ENCODE measurements at places on chromosomes 5 and 9.

- DNase-seq, result no peak
Measured at GRCh38 chr5:139088024-139088423, 110.1 kb downstream of the SIL1 start.

GRCh38 chr5:57103317-57103907, 70.4 kb upstream of the GPBP1 start:
- no peak for DNase-seq

- DNase-seq, result no peak
Measured at GRCh38 chr9:133401588-133401987, 16.2 kb downstream of the REXO4 start.

- no peak for DNase-seq
Measured at GRCh38 chr9:26426551-26427131, 466.0 kb downstream of the CAAP1 start.

- no peak for DNase-seq
Measured at GRCh38 chr5:42943931-42944631, 96.0 kb downstream of the ANXA2R start.

DNA sequence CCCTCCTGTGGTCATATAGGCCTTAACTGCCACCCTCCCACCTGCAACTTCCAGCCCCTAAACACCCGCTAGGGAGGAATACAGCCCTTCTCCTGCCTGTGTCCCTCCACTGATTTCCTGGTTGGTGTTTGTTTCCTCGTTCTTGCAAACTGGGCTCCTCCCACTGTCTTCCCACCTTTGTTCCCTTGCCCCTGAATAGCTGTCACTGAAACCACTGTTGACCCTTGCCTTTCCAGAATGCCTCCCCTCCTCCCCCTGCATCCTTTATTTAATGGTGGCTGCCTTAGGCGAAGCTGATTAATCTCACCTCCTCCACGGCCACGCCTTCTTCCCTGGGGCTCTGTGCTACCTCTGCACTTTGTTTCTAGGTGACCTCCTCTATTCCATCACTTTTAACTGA, 626.7 kb downstream of the BNC2 start:
- no peak for DNase-seq

GRCh38 chr5:108615216-108615615, 132.5 kb upstream of the FER start:
- DNase-seq, result no peak

DNA sequence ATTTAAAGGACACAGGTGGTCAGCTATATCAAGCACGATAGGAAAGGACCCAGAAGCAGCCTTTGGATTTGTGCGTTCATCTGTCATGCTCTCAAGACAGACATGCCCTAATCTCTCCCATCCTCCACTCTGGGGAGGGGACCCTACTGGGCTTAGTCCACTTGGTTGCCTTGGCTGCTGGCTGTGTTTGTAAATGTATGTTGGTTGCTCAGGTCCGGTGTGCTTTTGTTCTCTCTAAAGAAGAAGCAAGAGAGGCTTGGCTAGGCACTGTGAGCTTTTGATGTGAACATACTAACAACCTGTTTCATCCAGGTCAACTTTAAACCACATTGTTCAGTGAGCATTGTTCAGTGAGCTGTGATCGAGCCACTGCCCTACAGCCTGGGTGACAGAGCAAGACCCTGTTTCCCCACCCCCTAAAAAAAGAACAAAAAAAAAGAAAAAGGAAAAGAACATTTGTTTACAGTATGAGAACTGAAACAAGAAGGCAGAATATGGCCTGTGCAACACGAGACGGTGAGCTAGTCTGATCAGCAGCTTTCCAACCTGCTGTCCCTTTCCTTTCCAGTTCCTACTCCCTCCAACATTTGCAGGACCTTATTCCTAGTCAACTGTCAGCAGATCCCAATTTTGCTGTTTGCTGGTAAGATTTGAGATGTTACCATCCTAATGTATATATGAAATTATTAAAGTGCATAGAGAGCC, 228.3 kb downstream of the ARHGAP26 start:
- no peak for DNase-seq

- no peak for DNase-seq
Measured at GRCh38 chr5:143922718-143923117, 110.8 kb downstream of the HMHB1 start.

GRCh38 chr9:94168203-94169000, 84.1 kb downstream of the PTPDC1 start:
- no peak for DNase-seq

DNA sequence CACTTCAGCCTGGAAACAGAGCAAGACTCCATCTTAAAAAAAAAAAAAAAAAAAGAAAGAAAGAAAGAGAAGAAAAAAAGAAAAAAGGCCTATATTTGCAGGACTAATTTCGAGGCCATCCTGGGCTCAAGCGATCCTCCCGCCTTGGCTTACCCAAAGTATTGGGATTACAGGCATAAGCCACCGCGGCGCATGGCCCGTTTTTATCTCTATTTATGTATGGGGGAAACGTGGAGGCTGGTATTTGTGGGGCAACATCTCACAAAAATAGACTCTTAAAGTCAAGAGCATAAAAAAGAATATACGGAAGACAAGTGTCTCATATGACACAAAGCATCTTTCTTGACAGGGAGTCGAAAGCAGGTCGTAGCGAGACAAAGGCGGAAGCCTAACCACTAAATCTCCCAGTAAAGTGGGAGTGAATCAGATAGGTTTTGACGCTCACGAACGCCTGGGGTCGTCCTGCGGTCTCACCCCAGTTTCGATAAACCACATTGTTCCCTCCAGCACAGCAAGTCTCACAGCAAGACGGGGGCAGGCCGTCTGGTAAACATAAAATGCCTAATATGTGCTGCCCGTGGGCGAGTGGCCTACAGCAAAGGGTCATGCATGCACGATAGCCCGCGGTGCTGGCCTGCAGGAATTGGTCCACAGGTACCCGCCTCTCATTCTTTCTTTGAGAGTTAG, 1.8 kb upstream of the TRIM41 start:
- no peak for DNase-seq

DNA sequence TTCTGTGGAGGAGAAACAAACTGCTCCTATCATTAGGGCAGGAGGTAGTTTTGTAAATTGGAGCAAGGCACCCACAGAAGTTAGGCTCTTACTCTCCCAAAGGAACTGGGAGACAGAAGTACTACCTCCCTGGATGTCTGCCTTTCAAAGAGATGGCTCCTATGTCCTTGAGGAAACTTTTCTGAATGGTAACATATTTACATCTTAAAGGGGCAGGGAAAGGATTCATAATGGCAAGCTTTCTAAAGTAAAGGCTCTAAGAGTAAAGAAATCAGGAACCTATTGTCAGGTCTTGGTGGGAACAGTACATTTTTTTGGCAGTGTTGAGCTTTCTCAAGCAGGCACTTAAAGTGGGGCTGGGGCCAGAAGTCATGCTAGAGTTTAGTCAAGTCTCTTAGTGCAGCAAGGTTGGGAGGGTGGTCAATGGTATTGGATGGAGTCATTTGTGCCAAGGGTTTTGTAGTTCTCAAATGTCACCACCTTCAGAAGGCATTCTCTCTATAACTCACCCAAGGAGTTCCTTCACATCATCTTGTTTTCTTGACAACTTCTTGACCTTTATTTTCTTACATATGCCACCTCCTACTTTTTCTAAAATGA, 26.3 kb upstream of the NDFIP1 start:
- no peak for DNase-seq

DNA sequence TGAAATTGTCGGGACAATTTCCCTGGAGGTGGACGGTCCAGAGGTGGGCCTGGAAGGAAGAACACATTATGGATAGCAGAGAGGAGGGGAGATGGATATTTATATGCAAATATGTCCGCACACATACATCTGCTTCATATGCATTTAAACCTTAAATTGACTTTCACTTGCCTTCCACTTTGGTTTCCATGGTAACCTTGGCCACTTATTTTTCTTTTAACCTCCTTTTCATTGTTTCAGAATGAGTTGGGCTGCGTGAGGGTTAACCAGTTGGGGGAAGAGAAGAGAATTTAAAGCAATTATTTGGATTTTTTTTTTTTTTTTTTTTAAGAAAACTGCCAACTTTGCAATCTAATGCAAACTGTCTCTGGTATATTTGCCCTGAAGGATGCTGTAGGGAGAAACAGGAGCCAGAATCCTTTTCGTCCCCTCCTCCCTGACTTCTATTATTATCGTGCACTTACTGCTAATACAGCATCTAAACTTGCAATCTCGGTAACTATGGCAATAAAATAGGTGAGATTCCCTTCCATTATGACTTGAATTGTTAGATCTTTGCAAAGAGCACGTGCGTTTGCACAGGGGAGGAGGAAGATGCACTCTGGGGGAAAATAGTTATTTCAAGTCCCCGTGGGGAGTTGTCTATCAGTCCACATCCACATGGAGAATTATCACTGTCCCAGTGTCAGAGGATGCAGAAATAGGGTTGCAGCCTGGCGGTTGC, 35.6 kb downstream of the TLR4 start:
- no peak for DNase-seq

DNA sequence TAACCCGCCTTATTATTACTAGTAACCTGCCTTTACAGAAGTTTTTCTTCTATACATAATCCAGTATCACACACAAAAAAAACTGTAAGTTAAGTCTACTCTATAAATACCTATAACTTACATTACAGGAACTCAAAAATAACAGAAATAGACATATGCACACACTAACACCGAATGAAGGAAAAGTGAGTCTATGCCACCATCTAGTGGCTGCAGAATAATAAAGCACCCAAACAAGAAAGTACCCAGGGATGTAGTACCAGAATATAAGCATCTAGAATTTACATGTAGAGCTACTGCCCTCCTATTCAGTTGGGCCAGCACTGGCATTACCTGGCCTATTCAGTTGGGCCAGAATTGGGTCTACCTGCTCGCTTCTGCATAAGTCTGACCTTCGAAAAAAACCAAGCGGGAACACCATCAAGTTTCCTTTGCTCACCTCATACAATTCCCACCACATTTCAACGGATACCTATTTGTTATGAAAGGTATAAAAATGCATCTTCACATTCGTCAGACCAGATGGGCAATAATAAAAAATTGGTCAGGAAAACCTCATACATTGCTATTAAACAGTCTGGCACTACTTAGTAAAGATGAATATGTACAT, 4.0 kb upstream of the NIPSNAP3A start:
- no peak for DNase-seq

GRCh38 chr5:1040571-1040970, 32.0 kb downstream of the NKD2 start:
- no peak for DNase-seq

DNA sequence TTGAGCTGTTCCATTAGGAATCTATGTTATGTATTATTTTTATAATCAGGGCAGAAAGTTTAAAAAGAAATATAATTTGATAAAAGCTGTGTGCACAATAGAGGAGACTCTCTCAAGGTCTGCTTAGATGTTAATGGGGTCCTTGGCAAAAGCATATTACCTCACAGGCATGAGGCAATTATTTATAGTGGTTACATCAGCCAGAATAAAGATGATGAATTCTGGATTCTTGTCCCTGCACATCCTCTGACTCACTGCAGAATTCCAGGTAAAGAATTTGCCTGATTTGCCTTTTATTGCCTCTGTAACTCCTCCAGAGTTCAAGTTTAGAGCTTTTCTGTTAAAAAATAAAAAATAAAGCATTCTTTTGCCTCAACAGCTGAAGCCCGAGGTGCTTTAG, 253.6 kb downstream of the MAST4 start:
- DNase-seq, result no peak

- no peak for DNase-seq
Measured at GRCh38 chr9:75360252-75360651, 271.9 kb downstream of the OSTF1 start.

- DNase-seq, result no peak
Measured at GRCh38 chr5:51278539-51278938, 104.7 kb upstream of the ISL1 start.

GRCh38 chr9:35288778-35289177, 127.0 kb downstream of the UNC13B start:
- no peak for DNase-seq

DNA sequence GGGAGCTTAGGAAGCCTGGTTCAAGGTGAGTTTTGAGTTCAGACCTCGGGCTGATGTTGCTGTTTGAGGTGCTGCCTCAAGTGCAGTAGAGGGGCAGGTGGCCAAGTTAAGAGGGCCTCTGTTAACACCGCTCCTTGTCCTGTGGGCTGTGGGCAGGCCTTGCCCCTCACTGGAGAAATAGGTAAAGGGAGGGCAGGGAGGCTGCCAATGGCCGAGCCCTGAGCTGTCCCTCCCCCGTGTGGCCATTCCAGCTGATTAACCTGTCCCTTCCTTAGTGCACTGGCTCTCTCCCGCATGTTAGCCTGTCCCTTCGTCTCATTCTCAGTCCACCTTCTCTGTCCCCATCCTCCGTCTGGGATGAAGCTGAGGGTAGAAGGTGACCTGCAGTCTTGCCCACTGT, 21.4 kb downstream of the CNTFR start:
- no peak for DNase-seq

DNA sequence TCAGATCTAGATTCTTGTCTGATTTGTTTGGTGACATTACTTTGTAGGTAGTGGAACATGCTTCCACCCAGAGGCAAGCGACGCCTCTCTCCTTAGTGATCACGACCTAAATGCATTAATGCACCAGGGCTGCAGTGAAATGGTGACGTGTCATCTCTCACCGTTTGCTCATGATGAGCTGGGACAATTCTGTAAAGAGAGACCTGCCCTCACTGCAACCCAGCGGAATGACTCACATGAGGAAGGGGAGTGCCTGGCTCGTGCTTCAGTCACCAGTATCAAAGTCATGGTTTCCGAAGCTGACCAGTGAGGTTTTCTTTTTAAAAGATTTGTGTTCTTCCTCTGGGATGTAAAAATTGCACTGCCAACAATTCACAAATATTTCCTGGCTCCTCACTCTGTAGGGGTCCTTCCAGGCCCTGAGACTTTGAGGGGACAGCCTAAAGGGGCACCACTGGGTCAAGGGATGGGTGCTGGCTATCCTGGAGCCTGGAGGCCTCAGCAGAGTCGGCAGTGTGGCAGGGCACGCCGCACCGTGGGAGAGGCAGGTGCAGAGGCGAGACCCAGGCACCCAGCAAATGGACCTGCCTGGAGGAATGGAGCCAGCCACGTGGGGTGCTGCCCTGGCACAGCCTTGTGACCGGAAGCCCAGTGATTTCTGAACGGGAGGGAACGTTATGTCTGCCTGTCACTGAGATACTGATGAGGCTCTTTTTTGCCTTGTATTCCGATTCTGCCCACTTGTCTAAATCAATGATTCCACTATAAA, 17.3 kb downstream of the QSOX2 start:
- DNase-seq, result no peak

GRCh38 chr5:176731506-176732160, 78.7 kb upstream of the UNC5A start:
- DNase-seq, result no peak
